Stimulated activated CD4-positive, alpha-beta T cell treated with anti-CD3 and anti-CD28 coated beads, TNF-alpha, amount 100 ng/mL, for 48 hours (primary cell): ENCODE measurements at places on chromosomes 13 and 19.

GRCh38 chr13:106534639-106535551 is 567 bp downstream of the EFNB2 start:
- DNase-seq: no peak

GRCh38 chr19:50415661-50416033 is 3.1 kb upstream of the SPIB start:
- DNase-seq: no peak

DNA sequence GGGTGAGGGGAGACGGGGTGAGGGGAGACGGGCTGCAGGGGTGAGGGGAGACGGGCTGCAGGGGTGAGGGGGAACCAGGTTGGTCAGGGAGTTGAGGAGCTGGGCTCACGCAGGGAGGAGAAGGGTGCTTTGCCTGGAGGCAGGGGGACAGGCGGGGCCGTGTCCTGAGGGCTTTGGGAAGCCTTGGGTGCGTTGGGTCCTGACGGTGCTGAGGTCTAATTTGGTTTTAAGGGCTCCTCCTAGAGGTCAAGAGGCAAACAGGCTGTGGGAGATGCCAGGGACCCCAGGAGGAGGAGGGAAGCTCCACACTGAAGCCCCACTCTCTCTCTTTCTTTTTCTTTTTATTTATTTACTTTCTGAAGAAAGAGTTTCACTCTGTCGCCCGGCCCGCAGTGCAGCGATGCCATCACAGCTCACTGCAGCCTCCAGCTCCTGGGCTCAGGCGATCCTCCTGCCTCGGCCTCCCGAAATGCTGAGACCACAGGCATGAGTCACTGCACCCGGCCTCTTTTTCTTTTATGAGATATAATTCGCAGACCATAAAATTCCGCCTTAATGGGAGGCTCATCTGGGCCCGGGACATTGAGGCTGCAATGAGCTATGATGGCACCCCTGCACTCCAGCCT is 9.3 kb upstream of the MISP start:
- DNase-seq: no peak

GRCh38 chr13:77863144-77863543 is 55.5 kb downstream of the EDNRB start:
- no peak for DNase-seq

DNA sequence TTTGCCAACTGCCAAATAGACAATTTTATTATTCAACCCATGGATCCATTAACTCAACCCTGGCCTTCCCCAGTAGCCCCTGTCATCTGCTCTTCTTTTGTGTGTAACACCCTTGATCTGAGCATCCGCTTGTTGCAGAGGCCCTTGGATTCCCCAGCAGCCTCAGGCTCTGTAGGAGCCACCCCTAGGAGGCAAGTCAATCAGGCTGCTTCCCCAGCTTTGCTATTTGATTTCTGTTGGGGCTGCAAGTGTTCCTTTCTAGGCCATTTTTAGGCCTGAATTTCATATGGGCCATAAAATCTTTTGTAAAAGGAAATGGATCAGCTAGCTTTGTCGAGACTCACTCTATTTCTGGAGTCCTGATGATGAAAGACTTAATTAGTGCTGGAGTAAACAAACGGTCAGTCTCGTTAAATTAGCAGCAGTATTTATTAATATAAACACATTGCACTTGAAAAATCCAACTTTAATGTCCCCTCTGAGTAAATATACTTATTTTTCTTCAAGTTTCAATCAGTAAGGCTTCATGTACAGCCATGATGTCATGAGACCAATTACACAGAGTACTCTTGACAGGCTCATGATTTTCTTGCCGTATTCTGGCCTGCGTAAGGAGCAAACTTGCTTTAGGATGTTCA is 105.3 kb downstream of the RGCC start:
- no peak for DNase-seq

- DNase-seq: no peak
Measured at GRCh38 chr19:47719047-47719859, 6.0 kb downstream of the EHD2 start.

- no peak for DNase-seq
Measured at GRCh38 chr19:14540741-14541525, 11.5 kb downstream of the TECR start.

DNA sequence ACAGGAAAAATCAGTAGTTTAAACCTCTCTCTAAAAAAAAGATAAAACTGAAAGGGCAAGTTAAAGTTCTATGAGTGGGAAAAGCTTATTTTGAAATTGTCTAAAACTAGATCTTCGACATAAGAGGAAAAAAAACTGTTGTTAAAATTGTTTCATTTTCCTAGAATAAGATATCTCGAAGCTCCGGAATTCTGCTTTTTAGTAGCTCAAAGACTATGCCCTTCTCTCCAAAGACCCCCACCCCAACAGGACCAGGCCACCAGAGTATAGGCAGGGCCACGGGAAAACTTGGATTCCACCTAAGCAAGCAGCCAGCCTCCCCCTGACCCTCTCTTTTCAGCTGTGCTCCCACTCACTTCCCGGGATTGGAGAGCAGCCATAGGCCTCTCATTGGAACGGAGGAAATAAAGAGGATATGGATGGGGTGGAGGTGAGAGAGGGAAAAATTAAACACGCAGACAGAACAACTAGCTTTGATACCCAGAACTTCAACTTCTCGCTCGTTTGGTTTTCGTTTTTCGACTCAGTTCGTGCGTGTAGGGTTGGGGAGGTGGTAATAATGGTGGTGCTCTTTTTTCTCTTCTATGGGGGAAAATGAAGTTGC is 3.0 kb downstream of the POU4F1 start:
- DNase-seq: no peak

GRCh38 chr19:45150751-45151281 is 10.0 kb downstream of the NKPD1 start:
- DNase-seq: no peak

- no peak for DNase-seq
Measured at GRCh38 chr13:76759877-76760276, 126.3 kb downstream of the KCTD12 start.

DNA sequence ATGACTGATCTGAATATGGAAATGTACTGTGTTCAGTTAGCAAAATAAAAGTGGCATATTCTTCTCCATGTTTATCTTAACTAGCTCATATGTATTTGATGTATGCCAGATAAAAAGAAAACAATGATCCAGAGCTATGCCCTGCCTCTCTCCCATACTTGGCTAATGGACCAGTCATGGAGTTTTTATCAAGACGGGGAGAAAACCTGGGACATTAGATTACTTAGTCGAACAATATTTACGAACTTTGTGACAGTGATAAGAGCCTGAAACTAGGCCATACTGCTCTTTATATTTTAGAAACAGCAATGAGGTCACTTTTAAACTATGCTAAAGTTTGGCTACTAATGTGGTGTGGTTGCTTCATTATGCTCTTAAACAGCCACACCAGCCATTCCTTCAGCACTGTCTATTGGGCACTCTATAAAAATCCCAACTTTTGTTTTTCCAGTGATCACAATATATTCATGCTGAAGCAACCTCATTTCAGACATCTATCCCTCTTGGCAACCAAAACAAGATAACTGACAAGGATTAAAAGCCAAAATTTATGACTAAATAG is 265.0 kb downstream of the FGF14 start:
- no peak for DNase-seq

DNA sequence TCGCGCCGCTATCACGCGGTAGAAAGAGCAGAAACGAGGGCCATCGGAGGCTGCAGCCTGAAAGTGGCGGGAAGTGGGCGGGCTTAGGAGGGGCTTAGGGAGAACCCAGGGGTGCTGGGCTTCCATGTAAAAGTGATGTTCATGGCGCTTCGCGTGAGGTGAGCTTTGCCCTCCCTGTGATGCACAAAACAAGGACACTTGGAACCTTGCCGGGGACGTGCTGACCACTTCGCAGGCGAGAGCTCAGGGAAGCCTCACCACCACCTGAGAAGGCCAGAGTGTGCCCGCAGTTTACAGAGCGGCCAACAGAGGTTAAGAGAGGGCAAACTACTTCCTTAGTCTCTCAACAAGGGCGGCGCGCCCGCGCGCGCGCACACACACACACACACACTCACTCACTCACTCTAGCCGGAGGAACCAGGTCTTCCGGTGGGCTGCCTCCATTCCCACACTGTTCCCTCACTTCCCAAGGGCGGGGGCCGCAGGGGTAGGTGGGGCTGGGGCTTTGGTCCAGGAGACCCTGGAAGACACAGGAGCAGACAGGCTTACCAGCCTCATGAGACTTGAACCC is 651 bp downstream of the GAPDHS start:
- DNase-seq: no peak

DNA sequence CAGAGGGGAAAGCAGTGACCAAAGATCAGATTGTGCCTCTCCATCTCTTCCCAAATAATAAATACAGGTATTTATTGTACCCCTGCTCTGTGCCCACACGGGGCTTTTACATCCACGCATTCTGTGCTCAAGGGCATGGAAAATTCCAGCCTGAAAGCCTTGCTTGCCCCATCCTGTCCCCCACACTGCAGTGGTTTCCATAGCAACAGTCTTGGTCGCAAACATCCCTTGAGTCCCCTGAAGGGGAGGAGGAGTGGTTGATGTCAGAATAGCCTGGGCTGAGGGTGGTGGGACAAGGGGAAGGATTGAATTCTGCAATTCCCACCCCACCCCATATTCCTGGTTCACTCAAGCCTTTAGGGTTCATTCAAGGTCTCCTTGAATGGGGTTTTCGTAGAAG is 41.0 kb upstream of the USP29 start:
- no peak for DNase-seq

DNA sequence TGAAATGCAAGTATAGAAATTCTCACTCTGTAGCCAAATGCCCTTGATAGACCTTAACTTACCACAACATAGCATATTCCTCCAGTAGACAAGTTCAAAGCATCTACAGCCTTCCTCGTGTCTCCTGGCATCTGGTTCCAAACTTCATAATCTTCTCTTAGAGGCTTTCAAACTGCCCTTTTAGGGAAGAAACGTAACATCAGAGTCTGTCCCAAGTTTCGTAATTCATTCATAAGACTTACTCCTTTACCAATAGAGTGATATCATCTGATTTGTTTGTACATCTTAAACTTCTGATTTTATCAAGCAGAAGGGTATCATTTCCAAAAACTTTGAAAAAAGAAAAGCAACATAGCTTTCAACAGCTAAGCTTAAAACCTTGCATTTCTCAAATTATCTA is 137.4 kb downstream of the SPRY2 start:
- no peak for DNase-seq

DNA sequence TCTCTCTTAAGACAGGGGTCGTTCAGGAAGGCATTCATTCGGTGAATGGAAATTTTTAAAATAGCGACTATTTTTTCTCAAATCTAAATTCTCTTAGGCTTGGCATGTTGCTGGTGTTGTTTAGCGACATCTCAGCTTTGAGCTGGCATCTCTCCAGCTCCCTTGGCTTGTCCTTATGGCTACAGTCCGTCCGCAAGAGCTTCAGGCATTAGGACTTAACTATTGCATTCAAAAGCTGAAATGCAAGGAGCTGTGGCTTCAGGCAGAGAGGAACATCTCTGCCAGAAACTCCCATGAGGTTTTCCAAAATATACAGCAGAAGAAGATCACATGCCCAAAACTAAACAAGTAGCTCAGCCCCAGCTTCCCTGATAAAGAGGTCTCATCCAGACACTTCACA is 578.5 kb downstream of the EFNB2 start:
- no peak for DNase-seq

GRCh38 chr13:96130818-96131340 is 41.0 kb downstream of the HS6ST3 start:
- no peak for DNase-seq

GRCh38 chr13:27534108-27534980 is 84.0 kb upstream of the MTIF3 start:
- no peak for DNase-seq

DNA sequence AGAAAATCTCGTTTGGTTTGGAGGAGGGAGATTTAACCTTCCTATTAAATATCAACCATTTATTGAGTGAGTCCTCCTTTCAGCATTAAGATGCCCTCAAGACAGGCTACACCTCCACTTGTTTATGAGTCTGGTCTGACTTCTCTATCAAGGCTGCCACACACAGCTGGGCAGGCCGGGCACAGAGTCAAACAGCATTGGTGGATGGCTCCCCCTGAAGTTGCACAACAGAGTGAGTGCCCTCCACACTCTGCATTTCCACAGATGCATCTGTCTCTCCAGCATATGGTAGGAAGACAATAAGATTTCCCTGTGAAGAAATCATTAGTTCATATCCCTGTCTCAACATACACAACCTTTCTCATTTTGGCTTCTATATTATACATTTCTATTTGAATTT is 31.4 kb downstream of the PHF11 start:
- no peak for DNase-seq

- DNase-seq: no peak
Measured at GRCh38 chr13:110872034-110872767, 42.7 kb downstream of the ANKRD10 start.

DNA sequence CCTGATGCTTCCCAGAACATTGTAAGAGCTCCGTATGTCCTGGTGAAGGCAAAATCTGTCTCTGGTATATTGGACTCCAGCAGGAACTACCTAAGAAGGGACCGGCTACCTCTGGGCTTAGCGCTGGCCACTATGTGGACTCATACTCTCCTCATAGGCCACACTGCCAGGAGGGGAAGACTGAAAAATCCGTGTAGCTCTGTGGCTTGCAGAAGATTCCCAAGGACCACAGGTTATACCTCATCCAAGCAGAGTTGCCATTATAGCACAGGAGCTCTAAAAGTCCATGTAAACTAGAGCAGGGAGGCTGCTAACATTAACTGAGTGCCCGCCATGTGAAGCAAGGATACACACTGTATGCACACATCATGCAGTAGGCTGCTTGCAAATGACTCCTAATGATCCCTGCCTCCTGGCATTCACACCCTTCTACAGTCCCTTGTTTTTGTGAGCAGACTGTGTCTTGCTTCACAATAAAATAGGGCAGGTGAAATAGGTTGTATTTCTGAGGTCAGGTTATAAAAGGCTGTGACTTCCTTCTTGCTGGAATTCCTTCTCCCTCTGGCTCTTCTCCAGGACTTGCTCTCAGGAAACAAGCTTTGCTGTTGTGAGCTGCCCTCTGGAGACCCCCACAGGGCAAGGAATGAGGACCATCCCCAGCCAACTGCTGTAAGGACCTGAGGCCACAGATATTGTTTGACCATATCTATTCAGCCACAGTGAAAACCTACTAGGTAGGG is 192.6 kb upstream of the UBL3 start:
- no peak for DNase-seq

DNA sequence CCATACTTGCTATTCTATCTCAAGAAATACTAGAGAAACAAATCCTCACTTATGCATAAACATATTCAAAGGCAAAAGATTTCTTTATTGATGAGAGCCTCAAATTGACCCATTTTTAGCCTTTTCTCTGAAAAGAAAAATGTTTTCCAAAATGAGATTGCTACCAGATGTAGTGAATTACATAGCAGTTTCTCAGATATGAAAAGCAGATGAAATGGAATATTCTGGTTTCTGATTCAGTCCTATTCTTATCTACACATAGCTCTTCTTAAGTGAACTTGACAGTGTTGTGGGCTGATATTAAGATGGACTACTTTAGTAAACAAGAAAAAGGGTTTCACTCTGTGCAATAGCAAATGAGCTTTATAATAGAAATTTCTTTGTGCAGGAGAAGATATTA is 183.5 kb downstream of the DNAJC15 start:
- no peak for DNase-seq

- DNase-seq: no peak
Measured at GRCh38 chr19:18468517-18468916, 30.6 kb upstream of the ISYNA1 start.

- no peak for DNase-seq
Measured at GRCh38 chr19:7905268-7905667, 1.6 kb downstream of the MAP2K7 start.

- DNase-seq: no peak
Measured at GRCh38 chr19:49986354-49986753, 25.4 kb upstream of the SIGLEC11 start.
